ENCODE measurements at places on chromosomes 5 and 9.

DNA sequence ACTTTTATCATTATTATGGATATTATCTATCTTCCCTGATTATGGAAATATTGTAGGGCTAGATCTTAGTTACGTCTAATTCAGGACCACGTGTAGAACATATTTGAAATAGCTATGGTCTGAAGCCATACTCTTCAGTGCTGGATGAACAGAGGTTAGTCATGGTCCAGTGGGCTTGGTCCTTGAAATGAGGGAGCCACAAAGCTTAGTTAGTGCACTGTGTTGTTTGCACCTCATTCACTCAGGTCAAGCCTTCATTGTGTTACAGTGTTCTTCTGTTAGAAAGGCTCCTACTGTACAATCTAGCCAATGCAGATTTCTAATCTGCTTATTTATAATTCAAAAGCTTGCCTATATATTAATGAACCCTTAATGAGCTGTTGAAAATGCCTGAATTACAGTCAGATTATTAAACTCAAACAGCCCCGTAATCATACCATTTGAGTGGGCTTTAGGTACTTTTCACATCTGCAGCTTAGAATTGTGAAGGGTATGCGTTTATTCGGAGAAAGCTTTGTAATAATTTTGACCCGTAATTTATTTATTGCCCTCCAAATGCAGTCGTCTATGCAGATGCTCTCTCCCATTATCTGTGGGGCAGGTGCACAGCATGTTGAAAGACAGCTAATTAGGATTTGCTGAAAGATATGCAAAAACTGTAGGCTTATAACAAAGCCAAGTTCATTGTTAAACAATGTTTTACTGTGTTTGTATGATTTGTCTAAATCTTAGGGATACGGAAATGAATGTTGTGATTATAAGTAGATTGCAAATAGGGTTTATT, 164.9 kb downstream of the PBX3 start:
- no peak for DNase-seq

DNA sequence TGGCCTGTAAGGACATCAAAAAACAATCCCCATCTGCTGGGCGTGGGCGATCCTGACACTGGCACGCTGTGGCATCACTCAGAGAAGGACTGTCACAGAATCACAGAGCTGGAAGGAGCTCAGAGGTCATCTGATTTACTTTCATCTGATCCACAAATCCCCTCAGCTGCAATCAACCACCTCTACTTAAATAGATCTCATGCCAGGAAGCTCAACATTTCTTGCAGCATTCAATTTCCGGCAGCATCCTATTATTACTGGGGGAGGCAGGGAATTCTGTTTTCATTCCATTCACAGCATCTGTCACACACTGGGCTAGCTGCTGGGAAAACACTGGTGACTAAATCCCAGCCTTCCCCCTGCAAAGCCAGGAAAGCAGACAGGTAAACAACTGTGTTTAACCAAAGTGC, 38.3 kb downstream of the RETREG1 start:
- DNase-seq: no peak

GRCh38 chr5:59919484-59919883, 26.0 kb upstream of the PDE4D start:
- DNase-seq: no peak

DNA sequence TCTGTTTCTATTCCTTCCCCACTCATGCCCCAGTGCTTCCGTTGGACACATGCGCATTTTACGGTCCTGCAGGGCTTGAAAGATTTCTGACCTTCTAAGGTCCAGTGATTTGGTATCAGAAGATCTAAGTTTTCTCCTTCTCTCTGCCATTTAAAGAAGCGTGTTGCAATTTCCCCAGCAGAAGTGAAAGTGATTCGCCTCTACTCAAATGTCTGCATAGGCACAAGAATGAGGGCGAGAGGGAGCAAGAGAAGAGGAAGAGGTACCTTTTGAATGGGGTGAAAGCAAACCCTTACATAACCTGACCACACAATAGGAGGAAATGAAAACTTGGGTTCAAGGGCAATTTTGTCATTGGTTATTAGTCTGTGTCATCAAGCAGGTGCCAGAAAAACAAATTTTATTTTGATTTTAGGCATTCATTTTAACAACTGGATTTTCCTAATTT, 31.7 kb upstream of the NR3C1 start:
- no peak for DNase-seq

GRCh38 chr5:350355-350754, 28.8 kb downstream of the AHRR start:
- DNase-seq: no peak

- no peak for DNase-seq
These were observed 2.8 kb upstream of the ZNF462 start for GRCh38 chr9:106859957-106860720.

- no peak for DNase-seq
These were observed 296.3 kb downstream of the KCNN2 start for GRCh38 chr5:114658194-114658593.

- no peak for DNase-seq
These were observed 30.0 kb downstream of the CARD6 start for GRCh38 chr5:40871177-40871576.

DNA sequence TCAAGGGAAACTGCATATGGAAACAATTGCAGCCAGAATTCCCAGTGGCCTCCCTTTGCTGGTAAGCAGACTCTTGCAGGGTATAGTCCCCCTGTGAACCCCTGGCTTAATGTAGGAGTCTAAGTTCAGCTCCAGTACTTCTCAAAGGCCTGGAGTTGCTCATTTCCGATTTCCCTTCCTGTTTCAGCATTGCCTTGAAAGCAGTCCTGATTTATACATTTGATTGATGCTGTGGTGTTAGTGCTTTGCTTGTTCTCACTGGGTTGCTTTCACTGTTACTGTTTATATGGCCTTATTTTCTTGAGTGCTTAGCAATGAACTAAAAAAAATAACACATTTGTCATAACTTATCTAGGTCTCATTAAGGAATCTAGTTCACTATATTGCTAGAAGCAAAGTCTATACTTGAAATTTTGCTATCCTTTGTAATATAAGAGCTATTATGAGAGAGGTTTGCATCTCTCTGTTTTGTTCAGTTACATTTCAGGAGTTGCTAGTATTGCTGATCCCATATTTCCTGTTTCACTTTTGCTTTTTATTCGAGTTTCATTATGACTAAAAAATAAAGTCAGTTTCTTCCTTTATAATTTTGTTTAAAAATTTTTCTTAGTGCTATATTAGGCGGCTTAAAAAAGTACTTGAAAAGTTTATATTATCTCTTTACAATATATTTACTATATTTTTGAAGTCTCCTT, 122.4 kb upstream of the NMUR2 start:
- DNase-seq: no peak

- DNase-seq: no peak
These were observed 50.5 kb upstream of the ICE1 start for GRCh38 chr5:5371957-5372356.

- DNase-seq: no peak
These were observed 29.3 kb upstream of the SELENOP start for GRCh38 chr5:42840842-42841567.

- DNase-seq: no peak
These were observed 409.4 kb upstream of the CTNND2 start for GRCh38 chr5:12313602-12314001.

- DNase-seq: no peak
These were observed 232.2 kb upstream of the KLF4 start for GRCh38 chr9:107721705-107722245.

GRCh38 chr9:1005043-1005667, 28.7 kb downstream of the DMRT3 start:
- DNase-seq: no peak

GRCh38 chr9:95463148-95464060, 53.4 kb downstream of the PTCH1 start:
- DNase-seq: no peak

- DNase-seq: no peak
These were observed 6.1 kb downstream of the BASP1 start for GRCh38 chr5:17223367-17224185.

- DNase-seq: no peak
These were observed 114.6 kb upstream of the SPOCK1 start for GRCh38 chr5:137613554-137614265.

GRCh38 chr5:123094237-123094918, 5.3 kb downstream of the PRDM6 start:
- no peak for DNase-seq

- no peak for DNase-seq
These were observed 56.1 kb upstream of the IFNK start for GRCh38 chr9:27468000-27468399.

GRCh38 chr9:113397203-113397631, 3.9 kb downstream of the ALAD start:
- no peak for DNase-seq

DNA sequence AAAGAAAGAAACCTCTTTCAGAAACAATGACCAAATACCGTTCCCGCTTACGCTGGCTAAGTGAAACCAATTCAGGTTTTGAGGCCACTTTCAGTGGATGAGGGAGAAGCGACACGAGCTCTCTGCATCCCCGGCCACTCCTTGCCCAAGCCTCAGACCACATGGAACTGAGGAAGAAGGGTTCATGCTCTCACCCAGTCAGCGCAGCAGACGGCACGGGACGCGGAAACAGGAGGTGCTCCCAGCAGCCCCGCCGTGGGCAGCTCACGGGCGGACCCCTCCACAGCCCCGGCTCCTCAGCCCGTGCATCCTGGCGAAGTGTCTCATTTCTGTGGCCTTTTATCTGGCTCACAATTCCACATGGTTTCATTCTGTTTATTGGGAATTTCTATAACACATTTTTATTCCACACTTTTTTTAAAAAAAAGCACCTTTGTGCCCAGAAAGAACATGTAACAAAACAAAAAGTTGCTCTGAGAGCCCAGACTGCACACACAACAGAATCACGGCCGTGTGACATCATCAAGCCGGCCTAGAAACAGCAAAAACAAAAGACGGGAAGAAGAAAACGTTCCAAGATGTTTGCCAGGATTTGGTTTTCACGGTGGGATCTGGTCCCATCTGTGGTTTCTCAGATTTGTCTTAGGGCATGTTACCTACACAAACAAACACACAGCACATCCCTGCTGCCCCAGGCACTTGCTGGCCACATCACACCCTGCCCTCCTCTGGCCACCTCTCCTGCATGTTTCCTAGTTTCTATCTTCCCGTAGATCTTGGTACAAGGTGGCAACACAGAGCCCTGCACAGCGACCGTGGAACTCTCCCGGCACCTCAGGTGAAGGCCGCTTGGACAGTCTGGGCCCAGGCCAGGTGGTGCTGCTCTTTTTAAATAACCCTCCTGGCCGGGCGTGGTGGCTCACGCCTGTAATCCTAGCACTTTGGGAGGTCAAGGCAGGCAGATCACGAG, 16.2 kb downstream of the QSOX2 start:
- no peak for DNase-seq

DNA sequence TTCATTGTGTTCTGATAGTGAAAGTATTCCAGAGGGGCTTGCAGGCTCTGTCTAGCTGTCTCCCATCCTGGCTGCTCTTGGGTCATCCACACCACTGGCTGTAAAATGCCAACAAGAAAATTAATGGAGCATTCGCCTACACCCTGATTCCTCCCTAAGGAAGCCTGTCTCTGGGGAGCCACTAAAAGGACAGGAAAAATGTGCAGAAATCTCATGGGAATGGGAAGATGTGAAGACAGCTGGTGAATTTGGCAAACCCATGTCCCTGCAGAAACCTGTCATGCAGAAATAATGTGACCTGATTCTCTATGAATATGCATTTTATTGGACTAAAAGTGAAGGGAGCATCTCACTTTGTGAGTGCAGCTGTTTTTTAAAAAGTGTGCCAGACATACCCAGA, 265.6 kb downstream of the TUSC1 start:
- no peak for DNase-seq

GRCh38 chr5:138874241-138874640, 894 bp downstream of the LRRTM2 start:
- no peak for DNase-seq

DNA sequence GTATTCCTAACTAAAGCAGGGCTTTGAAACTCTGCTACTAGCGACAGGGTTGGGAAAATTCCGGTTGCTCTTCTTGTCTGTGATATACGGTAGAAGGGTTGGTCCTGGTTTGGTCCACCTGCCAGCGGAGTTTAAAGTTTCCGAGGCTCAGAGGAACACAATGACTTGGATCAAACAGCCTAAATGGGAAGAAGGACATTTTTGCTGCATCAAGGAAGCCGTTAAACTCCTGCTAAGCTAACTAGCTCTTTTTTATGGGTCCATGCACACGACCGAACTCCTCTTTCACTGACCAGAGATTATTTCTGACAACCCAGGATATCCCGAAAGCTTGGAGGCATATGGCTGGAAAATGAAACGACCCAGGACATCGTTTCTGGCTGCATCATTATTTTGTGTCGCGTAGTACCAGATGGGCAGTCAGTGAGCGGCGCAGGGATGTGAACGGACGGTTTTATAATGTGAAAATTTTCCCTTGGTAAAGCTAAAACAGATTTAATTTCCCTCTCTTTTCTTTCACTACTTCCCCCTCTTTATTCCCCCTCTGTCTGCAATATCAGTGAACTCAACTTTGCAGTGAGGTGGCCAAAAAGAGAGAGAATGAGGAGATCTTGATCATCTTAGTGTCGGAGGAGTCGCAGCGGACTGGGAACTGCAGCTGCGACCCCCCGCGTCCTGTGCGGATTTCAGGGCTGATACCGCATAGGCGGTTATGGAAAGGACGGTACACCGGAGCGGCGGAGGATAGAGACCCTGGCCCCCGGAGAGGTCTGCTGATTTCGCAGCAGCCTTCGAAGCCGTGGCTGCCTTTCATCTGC, at the start of gene LURAP1L:
Gene LURAP1L (plus strand): TSS at position 160 of the 818 bp plus-strand sequence. CDS start 696 bp downstream, outside the sequence.
- DNase-seq: no peak

DNA sequence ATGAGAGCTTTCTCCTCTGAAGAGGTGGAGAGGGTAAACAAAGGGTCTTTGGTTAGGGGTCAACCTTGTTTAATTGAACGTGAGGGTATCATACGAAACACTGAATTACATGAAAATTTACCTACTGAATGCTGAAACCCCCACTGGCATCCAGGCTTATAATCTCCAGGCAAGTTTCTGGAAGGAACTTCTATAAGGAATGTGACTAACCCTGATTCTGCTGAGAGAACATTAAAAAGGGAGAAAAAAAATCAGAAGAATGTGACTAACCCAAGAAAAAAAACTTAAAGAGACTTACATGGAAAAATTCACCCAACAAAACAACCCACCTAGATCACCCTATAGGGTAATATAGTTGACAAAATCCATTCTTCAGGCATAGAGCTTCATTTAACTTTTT, 55.5 kb downstream of the APC start:
- DNase-seq: no peak

DNA sequence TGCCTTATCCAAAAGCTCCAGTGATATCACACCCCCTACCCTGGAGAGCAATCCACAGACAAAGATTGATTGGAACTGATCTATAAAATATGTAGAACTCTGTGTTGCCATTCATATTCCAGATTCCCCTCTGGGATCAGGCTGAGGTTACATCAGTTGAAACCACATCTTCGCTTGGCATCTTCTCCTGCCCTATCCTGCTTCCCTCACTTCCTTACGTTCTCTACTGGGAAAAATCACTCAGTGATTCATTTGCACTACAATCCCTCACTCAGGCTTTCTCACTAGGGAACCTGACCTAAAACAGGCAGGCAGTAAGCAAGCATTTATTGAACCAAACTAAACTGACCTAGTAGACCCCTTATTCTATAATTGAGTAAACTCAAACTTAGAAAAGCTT, 111.7 kb downstream of the ESM1 start:
- DNase-seq: no peak

Data from activated CD4-positive, CD25-positive, alpha-beta regulatory T cell treated with anti-CD3 and anti-CD28 coated beads, Interleukin-2, amount 50 U/mL, for 72 hours (primary cell).